ENCODE measurements at places on chromosomes 7 and 10.

DNA sequence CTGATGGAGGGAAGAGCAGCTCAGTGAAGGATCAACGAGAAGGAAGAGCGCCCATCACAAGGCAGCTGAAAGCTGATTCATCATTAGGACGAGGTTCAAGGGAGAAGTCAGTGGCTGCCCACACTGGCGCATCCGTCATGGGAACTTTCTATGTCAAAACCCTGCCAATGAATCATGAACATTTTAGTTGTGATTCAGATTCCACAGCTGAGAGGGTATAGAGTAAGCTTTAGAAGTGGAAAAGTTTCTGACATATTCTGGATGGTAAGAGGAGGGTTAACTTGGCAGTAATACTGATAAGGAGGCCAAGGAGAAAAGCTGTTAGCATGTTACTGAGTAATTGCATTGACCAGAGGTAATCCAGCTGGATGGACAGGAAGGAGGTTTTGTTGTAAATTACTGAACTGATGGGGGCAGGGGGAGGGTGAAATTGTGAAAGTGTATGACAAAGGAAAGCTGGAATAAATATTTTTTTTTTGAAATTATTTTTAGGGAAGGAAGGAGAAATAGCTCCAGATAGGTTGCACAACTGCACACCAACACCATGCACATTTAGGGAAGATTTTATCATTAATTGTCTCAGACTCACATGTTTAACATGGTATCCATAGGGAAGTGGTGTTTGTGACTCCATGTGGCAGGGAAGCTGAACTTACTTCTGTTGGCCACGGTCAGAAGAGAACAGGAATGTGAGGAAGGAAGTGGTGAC, 78.3 kb upstream of the NRP1 start:
- DNase-seq = peak; percentile 79

DNA sequence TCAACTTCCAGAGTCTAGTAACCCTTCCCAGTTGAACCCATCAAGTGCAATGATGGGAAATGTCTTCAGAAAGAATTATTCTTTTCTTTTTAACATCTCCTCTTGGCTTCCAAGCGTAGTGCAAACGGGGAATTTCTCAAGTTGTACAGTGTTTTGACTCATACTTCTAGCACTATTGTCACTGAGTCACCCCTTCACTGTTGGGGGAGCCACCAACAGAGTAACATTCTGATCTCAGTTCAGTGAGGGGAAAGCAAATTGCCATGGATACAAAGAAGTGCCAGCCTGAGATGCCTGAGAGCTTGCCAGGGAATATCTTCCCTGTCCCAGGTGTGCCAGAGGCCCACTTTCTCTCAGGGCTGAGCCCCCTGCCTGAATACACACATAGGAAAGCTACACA, 31.0 kb downstream of the CYP3A5 start:
- no peak for DNase-seq

GRCh38 chr7:76191783-76192240, 9.9 kb upstream of the SRRM3 start:
- no peak for DNase-seq

- no peak for DNase-seq
Observed at GRCh38 chr10:55062349-55062748, 261.3 kb upstream of the PCDH15 start.

DNA sequence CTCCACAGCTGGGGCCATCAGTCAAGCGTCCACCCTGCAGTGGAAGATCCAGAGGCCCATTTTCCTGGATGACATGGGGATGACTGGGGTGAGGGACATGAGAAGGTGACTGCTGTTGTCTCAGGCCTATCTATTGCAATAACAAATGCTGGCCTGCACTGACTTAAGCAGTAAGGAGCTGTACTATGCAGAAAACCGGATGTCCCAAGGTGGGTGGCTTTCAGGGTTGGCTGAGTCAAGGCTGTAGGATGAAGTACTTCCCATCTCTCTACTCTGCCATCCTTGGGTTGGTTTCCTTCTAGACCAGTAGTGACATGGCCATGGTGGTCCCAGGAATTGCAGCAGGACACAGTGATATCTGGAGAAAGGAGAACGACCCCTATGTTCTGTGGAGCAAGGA, 48.1 kb downstream of the NEURL1 start:
- DNase-seq = no peak

GRCh38 chr10:36725581-36726520, 399.5 kb upstream of the ANKRD30A start:
- peak; percentile 91 for DNase-seq

- DNase-seq = no peak
Observed at GRCh38 chr7:104903846-104904245, 110.2 kb upstream of the KMT2E start.

- no peak for DNase-seq
Observed at GRCh38 chr10:112716924-112717413, 233.1 kb upstream of the TCF7L2 start.

DNA sequence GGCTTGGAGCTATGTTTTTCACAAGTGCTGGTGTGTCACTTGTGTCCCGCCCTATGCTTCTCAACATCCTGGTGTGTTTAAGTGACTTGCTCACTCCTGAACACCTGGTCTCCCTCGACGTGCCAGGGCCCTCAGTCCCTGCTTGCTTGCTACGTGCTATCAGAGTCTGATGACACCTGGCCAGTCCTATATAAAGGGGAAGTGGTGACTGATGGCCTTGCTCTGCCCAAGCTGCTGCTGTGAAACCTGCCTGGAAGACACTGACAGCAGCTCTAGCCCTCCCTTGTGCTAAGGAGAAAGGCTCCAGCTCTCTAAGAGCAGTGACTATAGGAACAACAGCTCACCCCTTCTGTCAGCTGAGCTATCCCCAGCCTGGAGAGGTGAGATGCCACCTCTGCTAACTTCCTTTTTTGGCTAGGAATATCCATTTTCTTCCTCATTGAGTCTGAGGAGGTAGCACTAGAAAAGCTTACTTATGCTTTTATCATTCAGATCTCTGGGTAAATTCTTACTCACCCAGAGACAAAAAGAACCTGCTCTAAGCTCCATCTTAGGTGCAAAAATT, 77.2 kb upstream of the PLXNA4 start:
- no peak for DNase-seq

DNA sequence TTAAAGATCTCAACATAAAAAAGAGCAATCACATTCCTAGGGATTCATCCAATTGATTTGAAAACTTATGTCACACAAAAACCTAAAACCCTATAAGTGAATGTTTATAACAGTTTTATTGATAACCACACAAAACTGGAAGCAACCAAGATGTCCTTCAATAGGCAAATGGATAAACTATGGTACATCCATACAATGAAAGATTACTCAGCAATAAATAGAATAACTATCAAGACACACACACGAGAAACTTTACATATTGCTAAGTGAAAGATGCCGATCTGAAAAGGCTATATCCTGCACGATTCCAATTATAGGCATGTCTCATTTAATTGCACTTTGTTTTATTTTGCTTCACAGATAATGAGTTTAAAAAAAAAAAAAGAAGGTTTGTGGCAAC, 83.3 kb downstream of the ATE1 start:
- no peak for DNase-seq

- DNase-seq = no peak
Observed at GRCh38 chr10:11227103-11227502, 209.4 kb downstream of the CELF2 start.

Measured in fibroblast of skin of left quadriceps (primary cell).